GM12878 (cell line): ENCODE measurements at places on chromosomes 13 and 19. TPM values are rescaled to one million over a fixed set of nuclear protein-coding genes. Genes with fewer than 3 reads are reported as not detected.

GRCh38 chr13:48656608-48657007, 2.9 kb downstream of the CYSLTR2 start:
- DNase-seq: no peak

DNA sequence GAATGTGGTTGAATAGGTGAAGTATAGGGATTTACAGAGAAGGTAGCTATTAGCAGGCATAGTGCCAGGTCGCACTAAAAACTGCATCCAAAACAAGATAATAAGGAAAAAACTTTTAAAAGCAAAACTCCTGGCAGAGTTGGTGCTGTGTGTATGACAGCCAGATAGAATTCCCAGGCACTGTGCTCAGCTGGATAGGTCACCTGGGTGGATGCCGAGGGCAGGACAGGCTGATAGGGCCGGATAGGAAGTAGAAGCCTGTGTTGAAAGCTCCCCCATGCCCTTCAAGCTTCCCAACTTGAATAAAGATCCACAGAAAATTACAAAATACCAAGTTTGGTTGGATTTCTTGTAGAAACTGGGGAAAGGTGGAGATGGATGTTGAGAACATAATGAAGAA, 48.9 kb upstream of the TDRD3 start:
- no peak for DNase-seq

GRCh38 chr19:2540646-2541454, 64.9 kb downstream of the GADD45B start:
- DNase-seq: no peak

ADGRE2 gene
- total RNA-seq: 8.6 and 8.9 TPM in 2 replicates

DNA sequence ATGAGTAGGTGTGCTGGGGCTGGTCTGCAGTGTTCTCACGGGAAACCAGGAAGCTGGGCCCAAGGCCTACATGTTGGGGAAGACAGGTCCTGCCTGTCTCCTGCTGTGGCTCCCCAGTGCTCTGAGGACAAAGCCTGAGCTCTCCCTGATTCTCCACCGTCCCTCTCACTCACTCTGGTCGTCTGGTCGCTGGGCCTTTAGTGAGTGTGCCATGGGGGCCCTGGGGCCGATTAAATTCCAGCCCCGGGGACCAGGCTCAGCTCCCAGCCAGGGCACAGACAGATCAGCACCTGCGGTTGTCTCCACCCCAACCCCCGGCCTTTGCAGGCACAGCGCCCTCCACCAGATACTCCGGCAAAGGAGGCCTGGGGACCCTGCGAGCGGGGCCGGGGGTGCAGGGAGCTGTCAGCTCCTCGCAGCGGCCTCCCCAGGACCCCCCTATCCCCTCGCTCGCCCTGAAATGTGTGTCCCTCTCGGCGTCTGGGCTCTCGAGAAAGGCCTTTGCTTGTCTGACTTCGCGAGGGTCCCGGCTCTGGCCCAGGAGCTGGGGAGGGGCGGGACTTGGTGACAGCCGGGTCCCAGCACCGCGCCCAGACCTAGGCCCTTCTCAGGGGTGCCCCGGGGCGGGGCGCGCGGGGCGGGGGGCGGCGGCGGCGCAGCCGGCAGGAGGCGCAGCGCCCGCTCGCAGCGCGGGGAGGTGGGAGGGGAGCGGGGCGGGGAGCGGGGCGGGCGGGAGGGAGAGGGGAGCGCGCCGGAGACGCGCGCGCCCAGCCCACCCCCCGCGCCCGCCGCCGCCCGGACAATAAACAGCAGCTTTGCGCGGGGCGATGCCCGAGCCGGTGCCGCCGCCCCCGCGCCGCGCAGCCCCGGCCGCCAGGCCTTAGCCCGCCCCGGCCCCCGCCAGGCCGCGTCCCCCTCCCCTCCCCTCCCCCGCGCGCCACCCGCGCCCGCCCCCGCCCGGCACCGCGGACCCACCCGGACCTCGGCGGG, at the start of gene PALM:
Gene PALM, plus strand, starts transcription at position 782 of the 990 bp plus-strand sequence. CDS start 212 bp downstream, outside the sequence.
- DNase-seq: no peak

ZNF700 gene
- 11.2 and 11.8 TPM in 2 replicates for total RNA-seq

DNA sequence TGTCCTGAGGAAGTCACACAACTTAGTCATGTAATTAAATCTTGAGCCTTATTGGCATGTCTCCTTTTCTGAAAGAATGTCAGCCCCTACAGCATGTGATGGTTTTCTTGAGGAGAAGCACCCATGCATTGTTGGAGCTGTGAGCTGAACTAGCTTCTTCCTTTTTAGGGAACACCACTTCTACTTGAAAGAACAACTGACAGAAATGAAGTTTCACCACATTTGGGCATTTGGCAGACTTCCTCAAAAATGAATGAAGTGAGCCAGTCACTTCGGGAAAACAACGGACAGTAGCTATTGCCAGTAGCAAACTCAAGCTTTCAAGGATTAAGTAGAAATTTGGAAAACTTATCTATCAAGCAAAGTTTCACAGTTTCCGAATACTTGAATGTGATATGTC, 1351.3 kb downstream of the EFNB2 start:
- no peak for DNase-seq

ADAMTSL5 gene
- 0.40 and 0.51 TPM in 2 replicates for total RNA-seq

DNA sequence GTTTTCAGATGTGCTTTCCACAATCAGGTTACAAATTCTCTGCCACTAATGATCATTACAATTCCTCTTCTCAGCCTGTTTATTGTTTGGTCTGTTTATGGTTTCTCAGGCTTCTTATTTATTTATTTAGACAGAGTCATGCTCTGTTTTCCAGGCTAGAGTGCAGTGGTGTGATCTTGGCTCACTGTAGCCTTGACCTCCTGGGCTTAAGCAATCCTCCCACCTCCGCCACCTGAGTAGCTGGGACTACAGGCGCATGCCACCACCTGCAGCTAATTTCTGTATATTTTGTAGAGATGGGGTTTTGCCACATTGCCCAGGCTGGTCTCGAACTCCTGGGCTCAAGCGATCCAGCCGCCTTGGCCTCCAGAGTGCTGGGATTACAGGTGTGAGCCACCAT, 2.1 kb upstream of the ZSCAN5A start:
- DNase-seq: no peak

FAAP24 gene
- total RNA-seq: 6.4 and 7.5 TPM in 2 replicates

DNA sequence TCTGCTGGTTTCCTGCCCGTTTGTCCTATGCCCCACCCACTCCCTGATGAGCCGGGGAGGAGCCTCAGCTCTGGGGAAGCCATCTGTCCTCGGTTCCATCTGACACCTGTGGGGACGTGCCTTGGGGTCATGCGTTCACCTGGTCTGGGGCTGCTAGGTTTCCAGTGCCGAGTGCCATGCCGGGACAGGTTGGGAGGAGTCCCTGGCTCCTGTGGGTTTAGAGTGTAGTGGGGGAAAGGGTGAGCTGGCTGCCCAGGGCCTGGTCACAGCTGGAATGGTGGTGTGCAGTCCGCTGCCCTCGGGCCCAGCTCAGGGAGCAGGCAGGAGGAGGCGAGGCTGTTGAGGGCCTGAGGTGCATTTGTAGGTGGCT, 2.5 kb downstream of the KDM4B start:
- no peak for DNase-seq

DNA sequence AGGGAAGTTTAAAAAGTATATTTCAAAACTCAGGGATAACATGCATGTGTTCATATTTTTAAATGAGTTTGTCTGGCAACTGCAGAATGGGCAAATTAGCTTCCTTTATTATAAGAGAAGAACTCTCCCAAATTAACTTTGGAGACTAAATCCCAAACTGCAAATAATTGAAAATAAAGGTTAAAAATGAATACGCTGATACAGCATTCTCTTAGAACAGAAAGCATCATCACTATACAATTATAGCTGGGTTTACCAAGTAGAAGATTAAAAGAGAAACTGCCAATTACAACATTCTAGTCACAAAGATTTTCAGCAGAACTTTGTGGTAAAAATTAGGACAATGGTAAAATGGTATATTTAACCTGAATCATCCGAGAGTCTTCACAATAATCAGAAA, 73.3 kb downstream of the OLFM4 start:
- no peak for DNase-seq

ZNF835 gene
- not detected in 2 replicates for total RNA-seq

LILRB4 gene
- 25.2 and 26.0 TPM in 2 replicates for total RNA-seq

- DNase-seq: no peak
Measured at GRCh38 chr13:40666933-40667621, 636 bp upstream of the FOXO1 start.

GRCh38 chr13:78762825-78763224, 103.9 kb upstream of the OBI1 start:
- DNase-seq: no peak

- no peak for DNase-seq
Measured at GRCh38 chr13:75945841-75946482, 309.8 kb downstream of the LMO7 start.

CAPS gene
- total RNA-seq: 3.9 and 5.5 TPM in 2 replicates

GRCh38 chr19:52935434-52935833, 12.2 kb upstream of the ZNF888 start:
- no peak for DNase-seq

ATP4A gene
- 0.16 and 0.18 TPM in 2 replicates for total RNA-seq

- DNase-seq: peak; percentile 19
Measured at GRCh38 chr19:29277102-29277501, 64.2 kb upstream of the UQCRFS1 start.

DNA sequence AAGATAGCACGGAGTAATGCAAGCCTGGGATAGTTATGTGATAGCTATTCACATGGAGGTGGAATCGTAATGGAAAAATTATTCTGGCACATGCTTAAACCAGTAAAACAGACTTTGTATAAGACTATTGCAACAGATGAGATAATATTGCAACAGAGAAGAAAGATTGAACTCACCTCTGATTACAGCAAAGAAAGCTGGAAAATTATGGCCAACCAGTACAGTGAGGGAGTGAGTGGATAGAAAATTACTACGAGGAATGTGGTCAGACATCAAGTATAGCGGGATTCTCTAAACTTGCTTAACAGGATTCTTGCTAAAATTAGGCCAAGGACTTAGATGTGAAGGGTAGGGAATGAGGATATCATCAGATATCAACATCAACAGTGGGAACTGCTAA, 397.6 kb upstream of the KLHL1 start:
- no peak for DNase-seq

GRCh38 chr19:4800591-4801081, 9.1 kb downstream of the FEM1A start:
- no peak for DNase-seq

- DNase-seq: no peak
Measured at GRCh38 chr19:43461303-43461702, 4.1 kb downstream of the LYPD3 start.

TPTE2 gene
- total RNA-seq: 0.96 and 1.1 TPM in 2 replicates

GRCh38 chr13:110379905-110380341, 72.8 kb downstream of the COL4A2 start:
- no peak for DNase-seq

GRCh38 chr19:29477831-29478577, 47.8 kb upstream of the VSTM2B start:
- no peak for DNase-seq

CEACAM20 gene
- total RNA-seq: not detected in 2 replicates

GRCh38 chr13:40456397-40456953, 210.0 kb downstream of the FOXO1 start:
- no peak for DNase-seq

DNA sequence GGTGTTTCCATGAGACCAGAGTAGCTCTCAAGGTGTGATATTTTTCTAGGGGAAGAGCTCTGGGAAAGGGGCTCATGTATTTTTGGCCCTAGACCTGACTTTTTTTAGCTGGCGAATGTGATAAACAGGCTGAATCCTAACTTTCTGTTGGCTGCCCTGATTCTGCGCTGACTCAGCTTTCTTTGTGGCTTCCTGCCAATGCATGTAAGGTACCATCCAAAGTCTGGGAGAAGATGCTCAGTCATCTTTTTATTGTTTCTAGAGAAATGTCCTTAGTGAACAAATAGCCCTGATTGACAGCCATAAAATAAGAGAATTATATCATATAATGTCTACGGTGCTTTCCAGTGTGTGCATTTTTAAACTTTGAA, 113.6 kb upstream of the MBNL2 start:
- DNase-seq: no peak

DNA sequence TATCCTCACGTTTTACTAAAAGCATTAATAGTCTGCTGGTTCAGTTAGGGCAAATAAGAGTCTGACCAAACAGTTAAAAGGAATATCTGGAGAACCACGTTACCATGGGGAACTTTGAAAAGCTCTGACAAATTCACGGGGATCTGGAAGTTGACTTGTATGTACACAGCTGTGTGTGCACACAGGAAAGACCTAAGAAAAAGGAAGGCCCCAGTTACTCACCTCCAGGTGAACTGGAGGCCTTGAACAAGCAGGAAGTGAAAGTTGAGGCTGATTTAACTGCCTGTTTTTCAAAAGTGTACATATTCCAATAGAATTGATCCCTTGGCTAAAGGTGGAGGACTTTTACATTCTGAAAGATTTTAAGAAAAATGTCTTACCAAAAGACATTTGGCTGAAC, 1891.6 kb upstream of the PCDH20 start:
- no peak for DNase-seq

OLFM4 gene
- total RNA-seq: 0.29 TPM in 1 of 2 replicates, not detected in the other

- DNase-seq: no peak
Measured at GRCh38 chr13:95060014-95060519, 241.2 kb downstream of the ABCC4 start.

- no peak for DNase-seq
Measured at GRCh38 chr13:80121038-80121437, 219.9 kb downstream of the SPRY2 start.

ERVV-1 gene
- not detected in 2 replicates for total RNA-seq

DNA sequence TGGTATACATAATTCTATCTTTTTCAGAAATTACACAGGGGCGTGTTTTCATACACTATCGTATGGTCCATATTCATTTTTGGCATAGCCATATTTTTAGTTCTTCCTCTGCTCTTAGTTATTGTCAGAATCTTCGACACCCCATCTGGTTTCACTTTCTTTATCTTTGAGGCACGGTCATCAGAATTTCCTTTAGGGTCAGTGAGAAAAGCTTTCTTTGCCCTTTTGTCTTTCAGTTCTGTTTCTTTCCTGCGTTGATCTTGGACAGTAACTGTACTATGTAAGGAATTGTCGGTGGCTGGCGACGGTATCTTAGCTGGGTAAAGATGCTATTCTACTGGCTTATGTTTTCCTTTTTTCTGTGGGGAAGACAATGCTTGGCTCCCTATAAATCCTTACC, 10.6 kb upstream of the KIR2DL4 start:
- DNase-seq: peak; percentile 23
